ENCODE measurements at places on chromosomes 6 and 20.

DNA sequence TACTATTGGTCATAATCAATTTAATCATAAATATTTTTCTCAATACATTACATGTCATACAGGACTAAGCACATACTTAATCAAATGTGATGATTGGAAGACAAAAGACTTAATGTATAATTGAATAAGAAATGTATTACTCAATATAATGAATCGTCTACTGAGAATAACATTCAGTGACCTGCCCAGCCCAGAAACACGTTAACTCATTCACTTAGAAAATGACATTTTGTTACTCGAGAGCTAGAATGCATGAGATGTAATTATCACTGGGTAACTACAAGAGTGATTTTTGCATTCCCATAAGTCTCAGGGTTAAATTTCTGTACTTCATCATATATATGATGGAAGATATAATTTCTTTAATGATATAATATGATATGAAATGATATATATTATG, 444.8 kb downstream of the EYS start:
- no peak for DNase-seq

DNA sequence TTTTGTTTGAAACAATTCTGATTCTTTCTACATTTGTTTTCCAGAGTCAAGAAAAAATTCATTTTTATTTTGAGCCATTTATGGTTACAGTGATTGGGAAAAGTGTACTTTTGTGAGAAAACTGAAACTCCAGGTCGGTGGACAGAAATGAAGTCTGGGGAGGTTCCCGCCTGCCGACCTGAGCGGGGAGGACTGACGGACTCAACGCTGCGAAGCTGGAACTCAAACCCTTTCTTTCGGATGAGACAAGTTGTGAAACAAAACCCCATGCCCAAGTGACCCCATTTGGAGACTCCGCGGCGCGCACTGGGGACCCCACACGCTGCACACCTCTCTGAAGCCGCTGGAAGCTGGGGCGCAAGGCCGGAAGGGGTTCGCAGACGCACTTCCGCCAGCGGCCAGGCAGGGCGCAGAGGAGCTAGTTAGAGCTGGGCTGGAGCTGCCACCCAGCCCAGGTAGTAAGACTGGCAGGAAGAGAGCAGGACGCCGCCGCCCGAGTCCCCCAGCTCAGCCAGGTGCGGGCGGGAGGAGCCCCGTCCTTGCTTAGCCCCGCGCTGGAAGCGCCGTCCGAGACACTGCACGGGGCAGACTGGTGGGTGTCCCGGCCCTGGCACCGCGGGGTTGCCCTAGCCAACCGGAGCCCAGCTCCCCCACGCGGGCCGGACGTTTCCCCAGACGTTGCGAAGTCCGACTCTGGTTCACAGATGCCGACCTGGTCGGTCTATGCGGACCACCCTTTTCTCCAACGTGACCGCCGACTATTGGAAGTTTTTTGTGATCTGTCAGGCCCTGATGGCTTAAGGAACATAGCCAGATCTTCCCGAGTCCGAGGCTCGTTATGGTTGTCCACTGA, 19.8 kb upstream of the ZSCAN16 start:
- peak; percentile 48 for DNase-seq

DNA sequence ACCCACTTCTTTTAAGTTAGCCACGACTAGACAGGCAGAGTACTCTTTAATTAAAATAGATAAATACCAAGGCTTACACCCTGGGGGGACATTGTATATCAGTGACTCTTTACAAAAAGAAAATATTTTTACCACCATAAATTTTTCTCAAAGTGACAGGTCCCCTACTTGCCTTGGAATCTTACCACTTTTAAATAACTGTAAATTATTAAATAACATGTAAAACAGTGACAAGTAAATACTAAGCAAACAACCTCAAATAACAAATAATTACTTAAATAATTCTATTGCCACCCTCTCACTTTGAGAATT, 116.3 kb downstream of the OGFRL1 start:
- DNase-seq = no peak

- no peak for DNase-seq
These were observed 540.7 kb downstream of the BCKDHB start for GRCh38 chr6:80647156-80647555.

GRCh38 chr6:33433544-33434191, 13.8 kb downstream of the SYNGAP1 start:
- no peak for DNase-seq

DNA sequence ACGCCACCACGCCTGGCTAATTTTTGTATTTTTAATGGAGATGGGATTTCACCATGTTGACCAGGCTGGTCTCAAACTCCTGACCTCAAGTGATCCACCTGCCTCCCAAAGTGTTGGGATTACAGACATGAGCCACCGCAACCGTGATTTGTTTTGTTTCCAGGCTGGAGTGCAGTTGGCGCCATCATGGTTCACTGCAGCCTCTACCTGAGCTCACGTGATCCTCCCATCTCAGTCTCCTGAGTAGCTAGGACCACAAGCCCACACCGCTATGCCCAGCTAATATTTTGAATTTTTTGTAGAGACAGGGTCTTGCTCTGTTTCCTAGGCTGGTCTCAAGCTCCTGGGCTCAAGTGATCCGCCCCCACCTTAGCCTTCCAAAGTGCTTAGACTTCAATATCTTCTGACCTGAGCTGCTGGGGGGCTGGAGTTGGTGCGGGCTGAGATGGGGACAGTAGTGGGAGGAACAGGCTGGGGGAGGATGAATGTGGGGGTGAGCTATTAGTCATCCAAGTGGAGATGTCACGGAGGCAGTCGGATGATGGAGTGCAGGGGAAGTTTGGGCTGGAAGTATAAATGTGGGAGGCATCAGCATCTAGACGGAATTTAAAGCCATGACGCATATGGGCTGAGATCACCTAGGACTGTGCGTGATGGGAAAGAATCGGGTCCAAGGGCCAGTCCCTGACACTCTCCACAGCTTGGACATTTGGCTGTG, 23.1 kb upstream of the ZMYND8 start:
- no peak for DNase-seq

DNA sequence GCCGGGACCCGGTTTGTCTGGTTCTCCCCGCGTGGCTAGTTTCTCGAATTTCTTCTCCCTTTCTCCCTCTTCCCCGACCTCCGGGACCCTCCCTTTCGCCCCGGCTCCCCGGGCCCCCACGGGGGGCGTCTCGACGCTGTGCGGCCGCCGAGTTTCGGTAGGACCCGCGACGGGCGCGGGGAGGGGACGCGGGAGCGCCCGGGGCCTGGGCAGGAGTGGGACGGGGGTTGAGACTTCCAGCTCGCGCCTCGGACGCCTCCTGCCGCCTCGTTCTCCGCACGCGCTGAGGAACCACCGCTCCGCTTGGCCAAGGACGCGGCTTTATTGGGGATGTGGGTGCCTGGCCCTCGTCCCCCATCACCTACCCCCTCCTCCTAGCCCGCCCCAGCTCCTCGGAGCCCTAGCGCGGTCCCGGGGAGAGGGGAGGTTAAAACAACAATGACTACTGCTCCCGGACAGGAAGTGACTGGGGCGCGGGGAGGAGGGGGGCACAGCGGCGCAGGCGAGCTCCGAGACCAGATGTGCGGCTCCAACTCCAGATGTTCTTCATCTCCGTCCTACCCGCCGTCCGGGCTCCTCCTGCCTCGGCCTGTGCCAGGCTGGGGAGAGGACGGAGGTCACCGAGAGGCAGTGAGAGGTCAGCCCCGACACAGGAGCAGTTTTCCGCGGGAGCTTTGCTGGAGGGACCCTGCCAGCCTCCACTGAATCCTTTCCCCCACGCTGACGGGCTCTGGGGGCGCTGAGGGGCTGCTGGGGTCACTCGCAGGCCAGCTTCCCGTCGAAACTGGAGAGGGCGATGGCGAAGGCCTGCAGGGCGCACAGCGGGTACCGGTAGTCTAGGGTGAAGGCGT, 917 bp upstream of the TEAD3 start:
- peak; percentile 36 for DNase-seq

DNA sequence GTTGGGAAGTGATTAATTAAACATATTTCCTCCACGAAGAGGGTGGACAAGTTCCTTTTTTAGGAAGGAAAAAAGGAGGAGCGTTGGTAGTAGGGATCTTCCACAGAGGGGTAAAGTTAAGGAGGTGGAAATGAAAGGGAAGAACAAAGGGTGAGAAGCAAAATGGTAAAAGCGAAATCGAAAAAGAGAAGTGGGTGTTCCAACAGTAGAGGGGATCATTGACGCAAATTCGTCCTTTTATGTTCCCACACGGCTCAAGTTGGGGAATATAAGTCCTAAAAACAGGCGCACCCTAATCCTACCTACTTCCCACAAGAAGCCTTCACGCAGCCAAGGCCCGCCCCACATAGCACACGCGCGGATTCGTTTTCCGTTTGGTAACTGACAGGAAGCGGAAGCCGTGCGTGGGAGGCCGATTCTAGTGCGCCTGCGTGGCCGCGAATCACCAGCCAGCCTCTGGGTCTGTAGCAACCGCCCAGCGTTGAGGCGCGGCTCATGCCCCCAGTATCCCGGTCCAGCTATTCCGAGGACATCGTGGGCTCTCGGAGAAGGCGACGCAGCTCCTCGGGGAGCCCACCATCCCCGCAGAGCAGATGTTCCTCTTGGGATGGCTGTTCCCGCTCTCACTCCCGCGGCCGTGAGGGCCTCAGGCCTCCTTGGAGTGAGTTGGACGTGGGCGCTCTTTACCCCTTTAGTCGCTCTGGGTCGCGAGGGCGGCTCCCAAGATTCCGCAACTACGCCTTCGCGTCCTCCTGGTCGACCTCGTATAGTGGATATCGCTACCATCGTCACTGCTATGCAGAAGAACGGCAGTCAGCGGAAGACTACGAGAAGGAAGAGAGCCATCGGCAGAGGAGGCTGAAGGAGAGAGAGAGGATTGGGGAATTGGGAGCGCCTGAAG, at the start of gene NKAPL:
NKAPL (plus strand) TSS at position 421 of the 901 bp plus-strand sequence; CDS start at position 496, 75 bp downstream.
- peak; percentile 33 for DNase-seq

GRCh38 chr20:49292010-49292409, 14.2 kb upstream of the ZNFX1 start:
- no peak for DNase-seq

DNA sequence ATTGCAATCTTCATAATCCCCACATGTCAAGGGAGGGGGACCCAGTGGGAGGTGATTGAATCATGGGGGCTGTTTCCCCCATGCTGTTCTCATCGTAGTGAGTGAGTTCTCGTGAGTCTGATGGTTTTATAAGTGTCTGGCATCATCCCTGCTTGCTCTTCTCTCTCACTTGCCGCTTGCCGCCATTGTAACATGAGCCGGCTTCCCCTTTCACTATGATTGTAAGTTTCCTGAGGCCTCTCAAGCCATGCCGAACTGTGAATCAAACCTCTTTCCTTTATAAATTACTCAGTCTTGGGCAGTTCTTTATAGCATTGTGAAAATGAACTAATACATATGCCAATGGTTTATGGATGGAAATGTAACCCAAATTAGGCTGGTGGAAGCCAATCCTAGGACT, 109.4 kb upstream of the AKAP12 start:
- DNase-seq = no peak

DNA sequence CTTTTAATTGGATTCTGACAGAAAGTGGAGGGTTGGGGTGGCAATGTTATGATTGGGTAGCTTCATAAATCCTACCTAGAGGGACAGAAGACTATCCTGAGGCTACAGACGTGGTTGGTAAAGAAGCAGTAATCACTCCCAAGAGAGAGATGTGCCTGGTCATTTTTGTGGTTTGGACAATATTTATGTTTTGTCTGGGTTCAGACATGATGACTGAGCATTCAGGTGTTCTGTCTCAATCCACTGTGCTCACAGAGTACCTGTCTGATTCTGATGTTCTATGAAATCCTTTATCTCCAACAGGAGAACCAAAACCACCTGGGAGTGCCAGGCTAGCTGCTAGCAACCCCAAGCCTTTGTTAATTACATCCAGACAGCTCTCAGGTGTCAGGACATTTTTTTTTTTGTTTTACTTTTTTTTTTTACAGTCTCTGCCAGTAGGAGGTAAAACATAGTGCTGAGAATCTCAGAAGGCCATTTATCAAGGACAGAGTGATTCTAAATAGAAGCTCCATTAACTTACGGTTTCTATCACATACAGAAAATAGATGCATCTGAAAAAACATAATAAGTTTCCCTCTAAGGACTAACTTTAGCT, 1.6 kb upstream of the HLA-DQA1 start:
- no peak for DNase-seq

GRCh38 chr20:62959101-62959971, 6.8 kb downstream of the SLC17A9 start:
- DNase-seq = no peak

- no peak for DNase-seq
These were observed 147.2 kb upstream of the RPS6KA2 start for GRCh38 chr6:166774292-166774691.

GRCh38 chr6:113953346-113953745, 17.6 kb downstream of the HDAC2 start:
- DNase-seq = no peak

- no peak for DNase-seq
These were observed 606.5 kb downstream of the HACE1 start for GRCh38 chr6:104253236-104253635.

DNA sequence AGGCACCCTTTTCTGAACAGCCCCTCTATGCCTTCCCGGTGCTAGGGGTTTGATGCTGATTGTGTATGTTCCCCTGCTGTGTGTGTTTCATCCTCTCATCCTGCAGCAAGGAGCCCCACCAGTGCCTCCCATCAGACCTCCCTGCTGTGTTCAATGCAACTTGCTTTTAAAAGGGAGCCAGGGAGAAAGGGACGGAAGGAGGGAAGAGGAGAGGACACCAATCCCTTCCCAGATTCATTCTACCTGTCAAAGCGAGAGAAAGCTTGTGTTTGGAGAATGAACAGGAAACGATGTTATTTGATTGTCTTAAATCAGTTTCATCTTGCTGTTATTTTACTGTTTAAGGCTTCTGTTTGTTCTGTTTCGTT, 259.2 kb downstream of the ADGB start:
- DNase-seq = no peak

GRCh38 chr6:14614631-14615030, 497.1 kb downstream of the CD83 start:
- no peak for DNase-seq

GRCh38 chr6:153028286-153028685, 25.8 kb upstream of the MTRF1L start:
- no peak for DNase-seq

DNA sequence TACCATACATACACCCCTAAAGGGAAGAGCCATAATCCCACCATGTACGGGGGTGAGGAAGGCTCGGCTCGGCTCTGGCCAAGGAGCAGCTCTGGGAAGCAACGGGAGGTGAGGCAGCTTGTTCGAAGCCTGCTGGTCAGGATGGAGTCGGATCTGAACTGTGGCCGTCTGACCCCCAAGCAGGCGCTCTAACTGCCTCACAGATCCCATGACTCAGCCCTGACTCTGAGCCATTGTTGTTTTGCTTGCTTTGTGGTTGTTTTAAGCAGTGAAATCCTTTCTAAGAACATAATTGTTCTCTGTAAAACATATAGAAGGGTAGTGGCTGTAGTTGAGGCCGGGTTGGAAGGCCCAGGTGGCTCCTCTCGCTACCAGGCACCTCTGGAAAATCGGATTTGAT, 10.9 kb downstream of the C6orf132 start:
- peak; percentile 59 for DNase-seq
